Activated CD4-positive, alpha-beta T cell treated with anti-CD3 and anti-CD28 coated beads, Interleukin-2, amount 50 U/mL, for 4 hours (primary cell): ENCODE measurements at places on chromosomes 4 and X.

DNA sequence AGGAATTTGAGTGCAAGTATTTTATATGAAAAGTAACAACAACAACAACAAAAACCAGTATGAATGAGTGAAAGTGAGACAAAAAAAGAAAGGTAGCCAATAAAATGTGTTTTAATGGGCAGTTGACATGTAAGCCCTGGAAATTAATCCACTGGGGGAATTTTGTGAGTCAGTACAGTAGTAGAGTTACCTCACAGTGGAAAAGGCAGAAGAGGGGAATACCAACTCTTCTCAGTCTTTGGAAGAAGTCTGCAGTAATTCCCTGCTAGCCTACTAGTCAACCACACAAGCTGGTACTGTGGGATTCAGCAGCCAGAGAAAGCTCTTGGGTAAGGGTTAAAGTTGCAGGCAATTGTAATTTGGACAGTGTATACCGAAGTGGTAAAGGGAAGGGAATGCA lies 76.3 kb upstream of the IL15 start:
- DNase-seq = no peak

DNA sequence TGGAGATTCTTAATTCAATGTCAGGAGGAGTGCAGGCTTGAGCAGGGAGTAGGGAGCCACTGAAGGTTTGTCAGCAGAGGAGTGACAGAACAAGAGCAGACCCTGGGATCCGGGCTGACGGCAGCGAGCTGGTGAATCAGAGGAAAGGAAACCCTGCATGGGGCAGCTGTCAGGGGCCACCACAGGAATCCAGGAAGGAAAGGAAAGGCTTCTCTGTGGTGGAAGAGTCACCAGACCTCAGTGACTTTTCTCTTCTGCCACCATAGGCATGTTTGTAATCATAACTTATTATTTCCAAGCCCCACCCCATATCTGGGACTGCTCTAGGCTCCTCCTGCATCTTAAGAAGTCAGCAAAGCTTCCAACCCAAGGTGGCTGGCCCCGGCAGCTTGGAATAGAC lies 150.9 kb downstream of the BCOR start:
- no peak for DNase-seq

- DNase-seq = no peak
These were observed 6.9 kb upstream of the NSD2 start for GRCh38 chr4:1864076-1865008.

GRCh38 chr4:112852601-112853000 lies 196.9 kb upstream of the ANK2 start:
- no peak for DNase-seq

DNA sequence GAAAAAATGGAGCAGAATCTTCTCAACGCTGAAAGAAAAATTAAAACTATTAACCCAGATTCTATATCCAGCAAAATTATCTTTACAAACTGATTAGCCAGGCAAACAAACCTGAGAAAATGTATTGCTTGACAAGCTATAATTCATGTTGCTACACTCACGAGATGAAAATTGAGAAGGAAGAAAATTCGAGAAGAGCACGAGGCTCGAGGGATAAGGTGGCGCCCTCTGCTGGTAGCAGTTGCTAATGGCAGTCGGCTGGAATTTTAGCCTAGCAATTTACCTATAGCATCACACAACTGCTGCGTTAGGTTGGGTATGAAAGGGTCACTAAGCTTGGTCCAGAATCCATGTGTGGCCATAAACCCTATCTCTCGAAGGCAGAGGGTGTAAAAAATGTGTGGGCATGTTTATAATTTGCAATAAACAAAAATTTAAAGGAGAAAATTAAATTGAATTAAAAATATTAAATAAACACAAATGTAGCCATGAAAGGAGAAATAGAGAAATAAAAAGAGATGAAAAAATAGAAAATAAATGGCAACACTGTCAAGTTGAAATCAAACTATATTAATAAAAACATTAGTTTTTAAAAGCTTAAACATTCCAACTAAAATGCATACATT lies 126.6 kb downstream of the PPP4R3C start:
- DNase-seq = no peak

GRCh38 chr4:139567159-139567870 lies 11.3 kb upstream of the SETD7 start:
- DNase-seq = no peak

DNA sequence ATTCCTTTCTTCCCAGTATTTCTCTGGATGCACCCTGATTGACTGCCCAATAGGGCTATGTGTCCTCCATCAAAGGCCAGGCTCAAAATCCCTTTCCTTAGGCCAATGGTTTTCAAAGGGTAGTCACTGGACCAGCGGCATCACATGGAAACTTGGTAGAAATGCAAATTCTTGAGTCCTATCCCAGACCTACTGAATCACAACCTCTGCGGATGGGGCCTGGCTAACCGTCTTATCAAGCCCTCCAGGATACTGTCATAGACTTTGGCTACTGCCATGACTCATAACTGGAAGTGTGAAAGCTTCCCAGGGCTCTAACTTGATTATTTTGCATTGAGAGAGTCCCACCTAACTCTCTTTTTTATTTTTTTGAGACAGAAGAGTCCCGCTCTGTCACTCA lies 71.9 kb upstream of the TFDP3 start:
- no peak for DNase-seq

DNA sequence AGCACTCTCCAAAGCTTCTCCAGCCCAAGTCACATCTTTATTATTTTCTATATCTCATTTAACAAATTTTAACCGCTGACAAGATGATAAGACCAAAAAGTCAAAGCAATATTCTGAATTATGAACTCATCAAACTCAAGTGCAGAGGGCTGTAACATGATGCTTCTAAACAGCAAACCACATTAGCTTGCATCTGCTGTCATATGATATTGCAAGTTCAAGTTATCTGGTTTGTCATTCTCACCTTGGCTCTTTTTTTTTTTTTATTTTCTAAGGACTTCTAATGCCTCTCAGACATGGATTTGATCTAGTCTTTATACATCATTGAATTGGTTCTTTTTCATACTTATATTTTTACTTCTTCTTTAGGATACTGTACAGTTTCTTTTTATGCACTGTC lies 93.4 kb downstream of the SLC10A7 start:
- no peak for DNase-seq

DNA sequence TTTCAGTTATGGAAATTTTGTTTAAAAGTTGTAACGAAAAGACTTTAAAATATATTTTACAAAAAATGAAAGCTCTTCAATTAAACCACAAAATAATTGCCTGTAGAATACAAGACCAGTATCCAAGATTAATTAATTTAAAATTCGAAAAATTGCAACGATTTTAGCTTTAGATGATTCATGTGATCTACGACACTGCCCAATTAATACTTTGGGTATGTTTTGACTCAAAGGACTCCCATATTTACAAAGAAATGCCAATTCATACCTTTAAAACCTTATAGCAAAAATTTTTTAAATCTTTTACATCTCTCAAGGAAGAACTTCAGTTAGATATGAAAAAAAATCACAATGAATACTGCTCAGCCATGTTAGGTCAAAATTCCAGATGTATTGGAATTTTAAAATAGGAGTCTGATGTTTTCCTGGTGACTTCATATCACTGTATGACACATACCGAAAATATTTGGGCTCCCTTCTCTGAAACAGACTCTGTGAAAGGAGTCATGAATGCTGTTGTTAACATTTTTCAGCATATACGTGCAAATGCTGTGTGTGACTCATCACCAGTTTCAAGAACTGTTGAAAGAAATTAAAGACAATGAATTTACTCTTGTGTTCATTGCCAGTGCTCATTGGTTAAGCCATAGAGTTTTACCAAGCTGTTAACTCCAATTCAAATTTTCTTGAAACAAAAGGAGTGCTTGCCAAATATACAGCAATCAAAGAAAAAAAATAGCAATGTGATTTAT lies 13.8 kb upstream of the SMS start:
- no peak for DNase-seq

GRCh38 chrX:49172280-49172780 lies 632 bp downstream of the PLP2 start:
- peak; percentile 46 for DNase-seq

- DNase-seq = peak; percentile 42
These were observed 26.9 kb downstream of the ASB9 start for GRCh38 chrX:15242899-15243555.

- no peak for DNase-seq
These were observed 555.2 kb upstream of the PRKX start for GRCh38 chrX:4268676-4269075.

- no peak for DNase-seq
These were observed 109.2 kb upstream of the GRPR start for GRCh38 chrX:16014171-16014570.

DNA sequence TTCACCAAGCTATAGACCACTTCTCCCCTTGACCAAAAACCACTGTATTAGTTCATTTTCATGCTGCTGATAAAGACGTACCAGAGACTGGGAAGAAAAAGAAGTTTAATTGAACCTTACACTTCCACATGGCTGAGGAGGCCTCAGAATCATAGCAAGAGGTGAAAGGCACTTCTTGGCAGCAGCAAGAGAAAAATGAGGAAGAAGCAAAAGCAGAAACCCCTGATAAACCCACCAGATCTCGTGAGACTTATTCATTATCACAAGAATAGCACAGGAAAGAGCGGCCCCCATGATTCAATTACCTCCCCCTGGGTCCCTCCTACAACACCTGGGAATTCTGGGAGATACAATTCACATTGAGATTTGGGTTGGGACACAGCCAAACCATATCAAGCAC lies 97.8 kb downstream of the DOCK11 start:
- no peak for DNase-seq

- no peak for DNase-seq
These were observed 1.5 kb downstream of the GIMD1 start for GRCh38 chr4:106367072-106367471.

- no peak for DNase-seq
These were observed 34.0 kb upstream of the JADE1 start for GRCh38 chr4:128775477-128775876.

DNA sequence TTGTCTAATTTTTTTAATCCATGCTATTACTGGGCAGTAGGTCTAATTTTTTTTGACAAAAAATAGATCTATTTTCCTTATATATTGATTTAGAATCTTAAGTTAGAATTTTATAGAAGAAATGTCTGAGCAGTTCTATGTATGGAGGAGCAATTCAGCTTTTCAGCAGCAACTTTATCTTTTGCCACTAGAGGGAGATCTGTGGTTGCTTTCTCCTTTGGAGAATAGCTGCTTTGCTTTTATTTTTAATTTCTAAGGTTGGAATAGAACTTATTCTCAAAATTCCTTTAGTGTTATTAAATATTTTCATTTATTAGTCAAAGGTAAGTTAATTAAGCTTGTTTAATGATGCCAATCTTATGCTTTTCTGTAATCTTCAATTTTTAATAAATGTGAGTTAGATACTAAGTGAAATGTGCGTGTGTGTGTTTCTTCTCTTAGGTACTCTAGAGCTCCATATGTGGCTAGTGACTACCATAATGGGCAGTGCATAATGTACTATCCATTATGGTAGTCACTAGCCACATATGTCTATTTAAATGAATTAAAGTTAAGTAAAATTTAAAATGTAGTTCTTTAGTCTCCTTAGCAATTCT lies 29.3 kb downstream of the FAM199X start:
- no peak for DNase-seq

GRCh38 chrX:54181202-54181953 lies 1.7 kb downstream of the FAM120C start:
- no peak for DNase-seq

GRCh38 chrX:141375011-141375760 lies 132.9 kb upstream of the SPANXC start:
- no peak for DNase-seq

- no peak for DNase-seq
These were observed 138.3 kb downstream of the PDE5A start for GRCh38 chr4:119490335-119490734.

- DNase-seq = no peak
These were observed 2.3 kb downstream of the NOCT start for GRCh38 chr4:139017861-139018260.

- DNase-seq = no peak
These were observed 68.9 kb downstream of the ENOX2 start for GRCh38 chrX:130834149-130834548.

- DNase-seq = no peak
These were observed 20.1 kb upstream of the ARAF start for GRCh38 chrX:47540754-47541538.

DNA sequence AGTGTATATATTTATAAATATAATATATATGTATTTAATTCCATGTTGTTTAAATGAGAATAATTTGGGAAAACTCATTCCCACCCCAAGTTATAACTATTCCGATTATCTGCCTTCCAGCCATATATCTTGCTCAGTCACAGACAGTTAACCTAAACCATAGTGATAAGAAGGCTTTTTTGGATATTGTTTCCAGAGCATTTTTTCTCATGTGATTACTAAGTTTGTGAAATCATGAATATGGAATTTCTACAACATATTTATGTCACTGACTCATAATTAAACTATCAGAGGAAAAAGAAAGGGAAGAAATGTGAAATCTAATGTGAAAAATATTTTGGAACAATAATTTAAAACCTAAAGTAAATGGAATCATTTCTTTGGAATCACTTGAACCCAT lies 1163.5 kb upstream of the PABPC4L start:
- DNase-seq = no peak

GRCh38 chrX:108590496-108590895 lies 145.9 kb downstream of the IRS4 start:
- no peak for DNase-seq

DNA sequence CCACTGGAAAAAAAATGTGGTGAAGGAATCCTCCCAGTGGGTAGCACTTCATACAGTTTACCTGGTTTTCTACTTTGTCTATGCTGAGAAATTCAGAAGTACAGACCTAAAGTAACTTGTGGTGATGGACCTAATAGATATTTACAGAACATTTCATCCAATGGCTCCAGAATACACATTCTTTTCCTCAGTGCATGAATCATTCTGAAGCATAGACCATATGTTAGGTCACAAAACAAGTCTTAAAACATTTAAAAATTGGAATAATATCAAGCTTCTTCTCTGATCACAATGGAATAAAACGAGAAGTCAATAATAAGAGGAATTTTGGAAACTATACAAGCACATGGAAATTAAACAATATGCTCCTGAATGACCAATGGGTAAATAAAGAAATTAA lies 450.1 kb upstream of the INTU start:
- DNase-seq = no peak

- DNase-seq = no peak
These were observed 56.8 kb upstream of the MSANTD1 start for GRCh38 chr4:3192188-3192587.

- DNase-seq = peak; percentile 2
These were observed 16.1 kb upstream of the TASL start for GRCh38 chrX:30593440-30594200.

- DNase-seq = no peak
These were observed 276.7 kb downstream of the UNC5C start for GRCh38 chr4:95272036-95272435.

- DNase-seq = no peak
These were observed 81.2 kb downstream of the SHROOM3 start for GRCh38 chr4:76515975-76516843.

GRCh38 chr4:141328560-141329173 lies 108.0 kb downstream of the ZNF330 start:
- no peak for DNase-seq

GRCh38 chrX:361231-362145 lies 25.2 kb downstream of the PPP2R3B start:
- no peak for DNase-seq

DNA sequence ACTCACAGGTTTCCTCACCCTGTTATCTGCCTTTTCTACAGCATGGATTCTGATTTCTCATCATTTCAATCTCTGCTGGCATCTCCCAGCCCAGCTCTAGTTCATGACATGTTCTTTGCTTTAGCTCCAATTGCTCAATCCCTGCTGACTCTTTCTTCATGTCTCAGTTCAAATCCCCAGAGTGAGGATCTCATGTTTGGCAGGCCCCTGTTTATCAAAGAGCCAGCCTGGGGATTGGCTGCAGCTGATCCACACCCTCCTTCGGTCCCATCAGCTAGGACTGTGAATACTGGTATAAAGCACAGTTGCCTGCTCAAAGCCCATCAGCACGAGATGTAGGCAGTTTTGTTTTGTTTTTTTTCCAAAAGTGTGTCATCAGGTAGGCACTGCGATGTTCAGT lies 14.4 kb upstream of the CC2D2A start:
- no peak for DNase-seq
